ENCODE measurements at places on chromosomes 6 and 20.

GRCh38 chr6:62479697-62480220 is 193.7 kb upstream of the KHDRBS2 start:
- no peaks in the 10 kb centered on the region for H3K4me1 ChIP-seq
- H3K27ac ChIP-seq = no peak overlapping the region
- no peak for DNase-seq
- H3K27me3 ChIP-seq = no peaks in the 10 kb centered on the region

DNA sequence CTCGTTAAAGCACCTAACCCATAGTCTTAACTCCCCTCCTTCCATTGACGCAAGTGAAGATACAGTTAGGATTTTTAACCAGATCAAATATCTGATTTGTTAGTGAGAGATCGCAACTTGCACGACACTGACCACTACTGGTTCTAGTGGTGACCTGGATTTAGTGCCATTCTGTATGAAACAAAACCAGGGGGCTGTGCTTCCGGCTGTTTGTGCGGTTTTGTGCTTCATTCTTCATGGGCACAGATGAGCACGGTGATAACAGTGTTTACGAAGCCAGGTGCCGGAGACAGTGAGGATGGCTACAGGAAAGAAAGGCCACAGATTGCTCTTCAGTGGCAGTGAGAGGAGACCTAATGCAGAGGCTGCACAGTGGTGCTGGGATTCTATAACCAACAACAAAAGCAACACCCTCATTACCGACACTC is 75.5 kb downstream of the NOL4L start:
- DNase-seq = peak; percentile 54
- peaks cover 16% of the 10 kb centered on the region for H3K36me3 ChIP-seq
- peaks cover 38% of the 10 kb centered on the region for H3K4me1 ChIP-seq
- H3K27me3 ChIP-seq = no peaks in the 10 kb centered on the region

- no peak overlapping the region for H3K27ac ChIP-seq
- H3K27me3 ChIP-seq = peaks cover 26% of the 10 kb centered on the region
- no peak for DNase-seq
- peaks cover 62% of the 10 kb centered on the region for H3K4me1 ChIP-seq
Measured at GRCh38 chr6:107735906-107736635, 88.0 kb downstream of the SCML4 start.

DNA sequence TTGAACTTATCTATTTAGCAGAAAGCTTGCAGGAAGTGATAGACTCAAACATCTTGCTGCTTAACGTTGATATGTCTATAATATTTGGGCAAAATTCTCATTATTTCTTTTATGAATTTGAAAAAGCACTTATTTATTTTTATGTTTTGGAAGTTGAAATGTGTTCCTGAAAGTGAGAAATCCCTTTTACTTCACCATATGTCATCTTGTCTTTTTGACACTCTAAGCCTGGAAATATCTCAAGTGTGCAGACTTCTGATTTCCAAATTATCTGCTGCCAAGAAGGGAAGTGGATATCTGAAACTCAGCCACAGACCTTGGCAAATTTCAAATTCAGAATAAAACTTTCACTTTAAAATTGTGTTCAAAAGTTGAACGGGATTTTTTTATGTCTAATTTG is 368.7 kb upstream of the MANEA start:
- no peak for DNase-seq
- H3K4me3 ChIP-seq = no peak overlapping the region
- H3K4me1 ChIP-seq = no peaks in the 10 kb centered on the region
- H3K36me3 ChIP-seq = no peaks in the 10 kb centered on the region
- H3K27ac ChIP-seq = no peak overlapping the region

GRCh38 chr6:21188505-21189223 is 404.9 kb upstream of the SOX4 start:
- peaks cover 24% of the 10 kb centered on the region for H3K4me1 ChIP-seq
- H3K27me3 ChIP-seq = no peaks in the 10 kb centered on the region
- H3K4me3 ChIP-seq = no peak overlapping the region
- DNase-seq = no peak

- no peak overlapping the region for H3K4me3 ChIP-seq
- peaks cover under 1% of the 10 kb centered on the region for H3K27me3 ChIP-seq
- no peaks in the 10 kb centered on the region for H3K36me3 ChIP-seq
- DNase-seq = no peak
Measured at GRCh38 chr6:4615891-4616290, 160.3 kb upstream of the CDYL start.

DNA sequence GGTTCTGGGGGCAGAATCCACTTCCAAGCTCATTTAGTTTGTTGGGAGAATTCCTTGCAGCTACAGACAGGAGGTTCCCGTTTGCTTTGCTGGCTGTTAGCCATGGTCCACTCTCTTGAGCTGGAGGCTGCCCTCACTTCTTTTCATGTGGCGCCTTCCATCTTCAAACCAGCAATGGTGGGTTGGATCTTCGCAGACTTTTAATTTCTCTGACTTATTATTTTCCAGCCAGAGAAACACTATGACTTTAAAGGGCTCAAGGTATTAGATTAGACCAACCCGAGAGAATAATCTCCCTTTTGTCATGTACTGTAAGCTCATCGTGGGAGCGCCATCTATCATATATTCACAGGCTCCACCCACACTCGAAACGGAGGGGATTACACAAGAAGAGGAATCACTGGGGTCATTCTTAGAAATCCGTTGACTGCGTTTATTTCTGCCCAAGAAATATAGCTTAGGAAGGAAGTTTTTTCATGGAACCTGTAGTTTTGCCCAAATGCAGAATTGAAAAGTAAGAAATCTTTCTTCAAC is 38.9 kb downstream of the SAMD5 start:
- H3K27me3 ChIP-seq = no peaks in the 10 kb centered on the region
- no peak overlapping the region for H3K27ac ChIP-seq
- H3K4me1 ChIP-seq = no peaks in the 10 kb centered on the region
- no peaks in the 10 kb centered on the region for H3K36me3 ChIP-seq
- no peak for DNase-seq
- no peak overlapping the region for H3K4me3 ChIP-seq

GRCh38 chr6:138341176-138341575 is 36.5 kb upstream of the SMIM28 start:
- no peak overlapping the region for H3K4me3 ChIP-seq
- H3K27me3 ChIP-seq = peaks cover 30% of the 10 kb centered on the region
- DNase-seq = no peak
- no peaks in the 10 kb centered on the region for H3K36me3 ChIP-seq
- H3K27ac ChIP-seq = no peak overlapping the region

- DNase-seq = no peak
- H3K36me3 ChIP-seq = no peaks in the 10 kb centered on the region
- no peaks in the 10 kb centered on the region for H3K4me1 ChIP-seq
- H3K27ac ChIP-seq = no peak overlapping the region
Measured at GRCh38 chr6:27962506-27962905, 5.5 kb downstream of the OR2B6 start.

GRCh38 chr6:14281811-14282660 is 164.5 kb downstream of the CD83 start:
- no peak for DNase-seq
- H3K36me3 ChIP-seq = peaks cover 9% of the 10 kb centered on the region
- peaks cover 13% of the 10 kb centered on the region for H3K4me1 ChIP-seq

DNA sequence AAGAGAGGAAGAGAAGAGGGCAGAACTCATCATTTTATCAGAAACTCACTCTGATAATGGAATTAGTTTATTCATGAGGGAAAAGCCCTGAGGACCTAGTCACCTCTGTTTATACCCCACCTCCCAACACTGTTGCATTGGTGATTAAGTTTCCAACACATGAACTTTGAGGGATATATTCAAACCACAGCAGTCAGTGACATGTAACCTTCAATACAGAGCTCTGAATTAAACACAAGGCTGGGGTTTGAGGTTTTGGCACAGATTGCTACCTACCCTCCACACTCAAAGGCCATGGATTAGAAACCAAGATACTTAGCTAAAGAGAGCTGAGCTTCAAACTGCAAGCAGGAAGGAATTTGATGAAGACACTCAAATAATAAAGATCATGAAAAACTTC is 48.5 kb upstream of the MOCS1 start:
- no peak for DNase-seq
- H3K36me3 ChIP-seq = no peaks in the 10 kb centered on the region

DNA sequence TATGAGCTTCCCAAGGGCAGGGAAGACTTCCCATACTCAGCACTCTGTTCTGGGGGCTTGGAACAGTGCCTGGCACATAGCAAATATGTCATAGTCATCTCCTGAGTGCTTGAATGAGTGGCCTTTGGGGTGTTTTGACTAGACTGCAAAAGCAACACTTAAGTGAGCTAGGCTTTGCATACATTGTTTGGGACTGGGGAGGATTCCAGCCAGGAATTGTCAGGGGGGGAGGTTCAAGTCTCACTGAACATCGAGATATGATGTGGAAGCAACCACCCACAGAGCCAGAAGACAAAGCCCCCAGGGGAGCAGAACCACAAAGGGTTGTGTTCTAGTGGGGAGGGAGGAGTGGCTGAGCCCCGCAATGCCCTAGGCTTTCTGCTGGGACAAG is 98.4 kb downstream of the SYCP2 start:
- H3K4me1 ChIP-seq = no peaks in the 10 kb centered on the region
- H3K36me3 ChIP-seq = no peaks in the 10 kb centered on the region
- no peak for DNase-seq
- peaks cover 13% of the 10 kb centered on the region for H3K27me3 ChIP-seq

DNA sequence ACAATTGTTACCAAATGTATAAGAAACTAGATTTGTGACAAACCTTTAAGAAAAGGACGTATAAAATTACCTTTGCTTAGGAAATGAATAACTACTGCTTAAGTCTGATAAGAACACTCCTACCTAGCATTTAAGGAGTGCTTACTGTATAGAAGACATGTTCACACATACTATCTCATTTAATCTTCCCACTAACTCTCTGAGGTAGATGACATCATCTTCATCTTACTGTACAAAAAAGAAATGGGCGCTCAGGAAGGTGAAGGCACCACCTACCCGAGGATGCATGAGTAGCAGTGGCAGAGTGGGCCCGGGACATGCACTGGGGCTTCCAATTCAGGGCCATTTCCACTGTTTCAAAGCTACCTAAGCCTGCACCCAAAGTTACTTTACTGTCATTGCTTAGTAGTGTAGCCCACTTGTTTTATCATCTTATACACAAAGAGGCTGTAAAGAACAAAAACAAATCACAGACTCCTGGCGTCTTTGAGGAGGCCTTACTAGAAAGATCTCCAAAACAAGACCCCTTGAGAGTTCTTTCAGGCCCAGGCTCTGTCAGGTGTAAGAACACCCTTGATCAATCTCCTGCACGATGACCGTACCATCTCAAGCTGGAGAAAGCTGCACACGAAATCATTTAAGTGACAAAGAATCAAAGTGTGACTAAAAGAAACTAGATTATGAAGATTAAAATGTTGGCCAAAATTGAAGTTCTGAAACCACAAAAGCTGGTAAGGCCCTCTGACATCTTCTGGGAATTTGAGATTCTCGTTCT is 128.0 kb downstream of the INSM1 start:
- H3K4me3 ChIP-seq = no peak overlapping the region
- H3K4me1 ChIP-seq = peaks cover 68% of the 10 kb centered on the region
- peaks cover 51% of the 10 kb centered on the region for H3K36me3 ChIP-seq
- no peak for DNase-seq
- H3K27ac ChIP-seq = peak overlapping the region; percentile 84

DNA sequence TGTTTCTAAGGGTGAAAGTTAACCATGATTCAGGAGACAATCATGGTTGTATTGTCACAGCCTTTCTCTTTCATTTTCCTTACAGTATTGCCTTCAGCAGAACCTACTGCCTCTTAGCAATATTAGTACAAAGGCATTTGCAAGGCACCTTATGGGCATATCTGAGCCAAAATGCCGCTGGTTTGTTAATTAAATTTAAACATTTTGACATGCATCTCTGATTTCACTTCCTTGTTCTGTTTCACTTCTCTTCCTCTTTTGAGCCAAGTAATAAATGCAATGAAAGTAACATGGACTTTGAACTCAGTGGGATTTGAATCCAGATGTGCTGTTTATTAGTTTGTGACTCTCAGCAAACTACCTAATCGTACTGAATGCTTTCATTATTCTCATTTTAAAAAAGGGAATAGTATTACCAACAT is 467.4 kb upstream of the CITED2 start:
- H3K4me1 ChIP-seq = no peaks in the 10 kb centered on the region
- DNase-seq = no peak
- no peak overlapping the region for H3K4me3 ChIP-seq
- H3K27ac ChIP-seq = no peak overlapping the region
- no peaks in the 10 kb centered on the region for H3K27me3 ChIP-seq

GRCh38 chr6:108666656-108667260 is 106.0 kb downstream of the FOXO3 start:
- H3K4me1 ChIP-seq = peaks cover 18% of the 10 kb centered on the region
- H3K27me3 ChIP-seq = peaks cover 2% of the 10 kb centered on the region
- DNase-seq = no peak
- H3K4me3 ChIP-seq = no peak overlapping the region

DNA sequence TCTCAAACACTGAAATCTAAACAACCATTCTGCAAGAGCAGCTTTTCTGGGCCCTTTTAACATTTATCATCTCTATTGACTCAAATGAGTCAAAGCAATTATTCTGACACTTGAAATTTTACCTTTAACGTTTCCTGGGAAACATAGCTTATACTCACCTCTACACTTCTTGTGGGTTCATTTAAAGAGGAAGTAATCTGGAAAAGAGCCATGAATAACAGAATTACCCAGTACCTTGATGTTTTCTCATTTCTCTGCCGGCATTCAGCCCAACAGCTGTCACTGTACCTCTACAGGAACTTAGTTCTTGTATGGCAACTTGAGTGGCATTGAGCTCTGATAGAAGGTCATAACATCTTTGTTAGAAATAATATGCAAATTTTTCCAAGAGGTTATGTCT is 272.2 kb downstream of the KCNQ5 start:
- peaks cover 5% of the 10 kb centered on the region for H3K4me1 ChIP-seq
- peaks cover 3% of the 10 kb centered on the region for H3K36me3 ChIP-seq
- H3K27ac ChIP-seq = no peak overlapping the region
- DNase-seq = no peak

DNA sequence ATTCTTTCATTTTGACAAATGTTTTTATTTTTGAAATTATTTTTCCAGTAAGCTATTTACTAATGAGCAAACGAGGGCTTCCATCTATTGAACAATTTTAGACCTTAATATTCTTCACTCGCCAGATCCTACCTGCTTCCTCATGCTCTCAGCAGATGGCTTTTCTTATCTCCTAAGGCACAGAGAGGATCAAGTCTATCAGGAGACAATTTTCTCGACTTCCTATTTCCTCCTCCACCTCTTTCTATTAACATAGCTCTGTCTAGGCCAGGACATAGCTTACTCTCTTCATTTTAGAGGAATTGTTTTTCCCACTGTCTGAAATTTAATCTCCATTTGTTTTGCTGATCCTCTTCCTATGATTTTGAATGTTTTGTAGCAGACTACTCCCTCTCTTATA is 87.0 kb upstream of the MAN1A1 start:
- no peak overlapping the region for H3K4me3 ChIP-seq
- no peaks in the 10 kb centered on the region for H3K4me1 ChIP-seq
- DNase-seq = no peak
- H3K27me3 ChIP-seq = peaks cover 15% of the 10 kb centered on the region

All from activated T-helper 2 cell treated with anti-CD3 and anti-CD28 coated beads, Interferon-gamma antibody, Interleukin-2, Interleukin-4, amounts not matched to agents 10 μg/mL and 5 μg/mL and 100 μg/mL, durations not matched to agents 14 hours and 24 hours and 36 hours (primary cell).